ENCODE measurements at places on chromosomes 1 and 21.

GRCh38 chr1:37958690-37959089, 11.8 kb upstream of the INPP5B start:
- no peak for DNase-seq

- no peak for DNase-seq
Observed at GRCh38 chr1:119914071-119914470, 17.8 kb upstream of the ADAM30 start.

GRCh38 chr1:31855038-31855845, 39.4 kb upstream of the SPOCD1 start:
- no peak for DNase-seq

DNA sequence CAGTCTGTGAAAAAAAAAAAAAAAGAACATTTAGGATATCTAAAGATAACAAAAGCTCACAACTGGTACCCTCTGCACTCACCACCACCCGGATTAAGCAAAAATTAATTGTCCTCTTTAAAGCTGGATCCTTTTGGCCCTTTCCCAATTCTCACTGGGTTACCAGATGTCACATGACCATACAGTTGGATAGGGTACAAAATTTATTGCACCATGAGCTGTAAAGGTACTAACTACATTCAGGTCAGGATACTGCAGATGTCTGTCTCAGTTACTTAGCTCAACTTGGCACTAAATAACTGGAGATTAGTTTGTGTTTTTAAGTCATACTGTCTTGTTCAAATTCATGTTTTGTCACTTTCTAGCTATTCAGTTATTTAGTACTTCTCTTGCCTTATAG, 96.3 kb downstream of the GPATCH2 start:
- no peak for DNase-seq

- no peak for DNase-seq
Observed at GRCh38 chr1:114299331-114299975, 145.8 kb upstream of the SYT6 start.

GRCh38 chr1:217076902-217077301, 353.7 kb upstream of the ESRRG start:
- no peak for DNase-seq

GRCh38 chr1:43276673-43277072, 6.9 kb downstream of the TMEM125 start:
- no peak for DNase-seq

- DNase-seq, result no peak
Observed at GRCh38 chr1:13487957-13488356, 25.8 kb downstream of the LRRC38 start.

- no peak for DNase-seq
Observed at GRCh38 chr1:23660671-23661070, 30.9 kb upstream of the RPL11 start.

- no peak for DNase-seq
Observed at GRCh38 chr1:1612104-1612400, 3.2 kb upstream of the MIB2 start.

DNA sequence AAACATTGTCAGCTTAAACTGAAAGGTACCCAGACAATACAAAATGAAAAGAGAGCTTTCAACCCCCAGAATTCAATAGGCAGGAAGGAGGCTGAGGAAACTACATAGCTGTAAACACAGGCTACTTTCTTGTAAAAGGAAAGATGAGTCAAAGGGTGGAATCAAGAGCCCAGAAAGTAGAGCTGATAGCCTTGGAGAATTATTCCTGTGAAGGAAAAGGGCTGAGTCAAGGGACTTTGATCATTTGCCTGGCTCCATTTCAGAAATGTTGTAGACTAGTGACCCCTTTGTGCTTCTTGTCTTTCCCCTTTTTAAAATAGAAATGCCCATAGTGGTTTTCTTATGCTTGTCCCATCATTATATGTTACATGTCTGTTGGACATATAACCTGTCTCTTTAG, 597.6 kb downstream of the ADGRL2 start:
- DNase-seq, result no peak

GRCh38 chr1:32014948-32015273, 1.2 kb downstream of the KHDRBS1 start:
- DNase-seq, result no peak

DNA sequence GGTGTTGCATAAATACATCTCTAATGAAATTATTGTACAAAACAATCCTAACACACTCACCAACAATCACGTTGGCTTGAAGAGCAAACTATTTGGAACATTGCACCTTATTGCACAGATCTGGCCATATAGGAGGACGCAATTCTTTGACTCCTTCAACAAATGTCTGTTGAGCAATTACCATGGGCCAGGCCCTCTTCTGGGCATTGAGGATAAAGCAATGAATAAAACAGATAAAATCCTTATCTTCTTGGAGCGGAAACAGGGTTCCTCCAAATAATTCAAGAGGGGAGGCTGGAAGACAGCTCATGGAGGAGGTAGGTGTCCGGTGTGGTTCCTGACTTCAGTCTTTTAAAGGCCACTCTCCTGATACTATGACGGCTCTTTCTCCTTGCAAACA, 43.3 kb downstream of the PAX7 start:
- DNase-seq, result no peak

DNA sequence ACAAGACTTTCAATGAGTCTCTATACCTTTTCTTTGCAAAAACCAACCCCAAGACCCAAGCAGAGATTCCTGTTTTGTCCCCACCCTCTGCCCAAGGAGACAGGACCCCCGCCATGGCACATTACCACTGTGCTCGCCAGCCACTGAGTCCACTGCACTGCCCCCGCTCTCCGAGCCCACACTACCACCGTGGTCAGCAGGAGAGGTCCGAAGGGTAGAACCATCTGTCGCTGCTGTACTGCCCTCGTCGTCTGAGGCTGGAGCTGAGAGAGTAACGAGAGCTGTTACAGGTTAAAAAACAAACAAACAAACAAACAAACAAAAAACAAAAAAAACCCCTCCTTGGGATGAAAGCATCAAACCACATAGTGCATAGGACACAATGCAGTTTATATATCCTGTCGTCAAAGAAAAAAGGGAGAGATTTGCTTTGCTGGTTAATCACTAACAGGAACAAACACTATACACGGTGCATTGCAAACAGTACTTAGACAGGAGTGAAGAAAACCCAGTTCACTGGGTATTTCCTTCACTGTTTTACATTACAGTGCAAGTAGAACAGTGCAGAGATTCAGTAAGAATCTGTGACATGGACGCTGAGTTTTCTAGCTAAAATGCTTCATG, 71.0 kb downstream of the UBR4 start:
- DNase-seq, result no peak

GRCh38 chr1:19793360-19794046, 6.2 kb downstream of the TMCO4 start:
- DNase-seq, result no peak

DNA sequence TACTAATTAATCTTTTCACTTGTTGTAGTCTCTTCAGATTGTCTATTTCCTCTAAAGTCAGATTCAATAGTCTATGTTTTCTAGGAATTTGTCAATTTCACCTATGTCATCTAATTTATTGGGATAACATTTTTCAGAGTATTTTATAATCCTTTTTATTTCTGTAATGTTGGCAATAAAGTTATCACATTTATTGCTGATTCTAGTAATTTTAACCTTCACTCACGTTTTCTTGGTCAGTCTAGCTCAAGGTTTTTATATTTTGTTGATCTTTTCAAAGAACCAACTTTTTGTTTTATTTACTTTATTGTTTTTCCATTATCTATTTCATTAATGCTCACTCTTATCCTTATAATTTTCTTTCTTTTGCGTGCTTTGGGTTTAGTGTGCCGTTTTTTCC, 97.9 kb upstream of the GNG12 start:
- no peak for DNase-seq

DNA sequence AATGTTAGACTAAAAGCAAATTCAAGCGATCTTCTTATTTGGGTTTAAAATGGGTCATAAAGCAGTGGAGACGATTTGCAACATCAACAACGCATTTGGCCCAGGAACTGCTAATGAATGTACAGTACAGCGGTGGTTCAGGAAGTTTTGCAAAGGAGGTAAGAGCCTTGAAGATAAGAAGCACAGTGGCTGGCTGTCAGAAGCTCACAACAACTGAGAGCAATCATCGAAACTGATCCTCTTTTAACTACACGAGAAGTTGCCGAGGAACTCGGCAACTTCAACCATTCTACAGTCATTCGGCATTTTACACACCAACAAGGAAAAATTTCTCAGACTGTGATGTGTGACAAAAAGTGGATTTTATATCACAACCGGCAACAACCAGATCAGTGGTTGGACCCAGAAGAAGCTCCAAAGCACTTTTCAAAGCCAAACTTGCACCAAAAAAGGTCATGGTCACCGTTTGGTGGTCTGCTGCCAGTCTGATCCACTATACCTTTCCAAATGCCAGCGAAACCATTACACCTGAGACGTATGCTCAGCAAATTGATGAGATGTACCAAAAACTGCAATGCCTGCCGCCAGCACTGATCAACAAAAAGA, 47.9 kb downstream of the ASH1L start:
- no peak for DNase-seq

- DNase-seq, result no peak
Observed at GRCh38 chr1:196181594-196181878, 426.7 kb downstream of the KCNT2 start.

GRCh38 chr1:98197356-98197755, 276.5 kb upstream of the DPYD start:
- no peak for DNase-seq

- no peak for DNase-seq
Observed at GRCh38 chr1:156608981-156609380, 7.7 kb upstream of the GPATCH4 start.

DNA sequence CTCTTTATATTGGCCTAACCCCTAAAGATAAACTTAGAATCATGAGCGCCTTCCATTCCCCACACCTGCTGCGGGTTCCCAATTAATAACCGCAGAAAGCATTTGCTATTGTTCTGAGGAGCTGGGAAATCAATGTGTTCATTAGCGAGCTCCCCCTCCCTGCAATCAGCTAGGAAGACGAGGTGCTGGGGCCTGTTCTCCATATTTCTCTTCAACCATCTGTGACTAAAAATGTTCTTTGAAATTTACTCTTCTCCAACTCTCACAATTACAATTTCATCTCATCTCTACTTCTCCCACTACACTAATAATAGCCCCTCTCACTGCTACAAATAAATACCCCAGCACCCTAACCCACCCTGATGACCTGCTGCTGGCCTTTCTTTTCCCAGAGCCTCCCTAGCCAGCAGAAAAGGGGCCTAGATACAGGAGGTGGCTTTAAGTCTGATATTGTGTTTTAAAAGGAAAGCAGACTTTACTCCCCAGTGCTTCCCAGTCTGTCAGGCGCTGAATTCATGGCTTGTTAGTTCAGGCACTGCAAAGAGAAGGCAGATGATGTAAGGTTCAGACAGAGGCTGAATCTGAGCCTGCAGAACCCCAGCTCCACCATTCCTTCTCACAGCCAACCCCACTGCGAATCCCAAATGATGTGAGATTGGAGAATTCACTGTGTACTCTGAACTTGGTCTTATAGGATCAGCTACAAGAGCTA, 477.5 kb upstream of the DAB1 start:
- no peak for DNase-seq

DNA sequence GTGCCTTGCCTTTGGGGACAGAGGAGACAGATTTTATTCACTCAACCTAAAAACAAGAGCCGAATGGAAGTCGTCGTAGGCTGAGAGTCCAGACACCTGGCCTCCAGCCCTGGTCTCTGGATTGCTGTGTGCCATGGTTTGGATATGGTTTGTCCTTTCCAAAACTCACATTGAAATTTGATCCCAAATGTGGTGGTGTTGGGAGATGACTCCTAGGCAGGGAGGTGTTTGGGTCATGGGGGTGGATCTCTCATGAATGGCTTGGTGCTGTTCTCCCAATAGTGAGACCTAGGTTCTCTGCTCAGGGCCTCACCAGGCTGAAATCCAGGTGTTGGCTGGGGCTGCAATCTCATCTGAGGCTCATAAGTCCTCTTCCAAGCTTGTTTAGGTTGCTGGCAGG, 75.5 kb downstream of the FOXD2 start:
- no peak for DNase-seq

- DNase-seq, result no peak
Observed at GRCh38 chr1:168736520-168736919, 7.5 kb upstream of the DPT start.

GRCh38 chr21:43959231-43960116, 52.6 kb upstream of the TRAPPC10 start:
- no peak for DNase-seq

DNA sequence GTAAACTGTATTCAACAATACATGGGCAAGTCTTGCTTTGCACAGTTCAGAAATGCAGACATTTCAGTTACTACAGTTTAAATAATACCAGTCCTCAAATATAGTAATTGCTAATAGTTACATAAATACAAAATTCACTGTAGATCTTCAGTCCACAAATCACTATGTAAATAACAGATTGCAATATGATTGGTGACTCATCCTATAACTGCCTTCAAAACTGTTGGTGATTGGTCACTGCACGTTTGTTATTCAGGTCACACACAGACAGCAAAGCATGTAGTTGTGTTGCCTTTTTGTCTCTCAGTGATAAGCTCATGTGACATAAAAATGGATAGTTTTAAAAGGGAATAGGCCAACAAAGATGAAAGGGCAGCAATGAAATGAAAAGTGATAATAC, 186.5 kb upstream of the CTTNBP2NL start:
- no peak for DNase-seq

- DNase-seq, result no peak
Observed at GRCh38 chr1:26349188-26349876, 4.6 kb downstream of the CRYBG2 start.

GRCh38 chr21:28132713-28133112, 860.0 kb downstream of the LTN1 start:
- no peak for DNase-seq

DNA sequence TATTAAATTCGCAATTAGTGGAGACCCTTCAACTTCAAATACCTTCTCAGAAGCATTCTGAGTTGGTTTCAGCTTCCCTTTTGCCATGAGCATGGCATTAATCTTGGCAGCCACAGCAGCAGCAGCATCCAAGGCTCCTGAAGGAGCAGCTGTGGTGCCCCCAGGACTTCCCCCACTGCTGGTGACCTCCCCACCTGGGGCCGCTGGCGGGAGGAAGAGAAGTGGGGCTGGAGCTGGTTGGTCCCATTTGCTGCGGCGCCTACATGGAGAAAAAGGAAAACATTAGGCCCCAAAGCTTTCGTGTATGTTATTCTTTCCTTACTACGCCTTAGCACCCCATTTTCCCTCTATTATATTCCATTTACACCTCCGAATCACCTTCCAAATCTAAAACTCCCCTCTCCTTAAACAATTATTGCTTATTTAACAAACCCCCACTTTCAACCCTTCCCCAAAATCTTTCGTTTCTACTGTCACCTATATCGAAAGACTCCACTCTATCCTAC, 569 bp downstream of the KHDC4 start:
- DNase-seq, result no peak

All from right forelimb (tissue), 1 donor.